LoVo (cell line): ENCODE measurements at places on chromosomes 11 and 22.

DNA sequence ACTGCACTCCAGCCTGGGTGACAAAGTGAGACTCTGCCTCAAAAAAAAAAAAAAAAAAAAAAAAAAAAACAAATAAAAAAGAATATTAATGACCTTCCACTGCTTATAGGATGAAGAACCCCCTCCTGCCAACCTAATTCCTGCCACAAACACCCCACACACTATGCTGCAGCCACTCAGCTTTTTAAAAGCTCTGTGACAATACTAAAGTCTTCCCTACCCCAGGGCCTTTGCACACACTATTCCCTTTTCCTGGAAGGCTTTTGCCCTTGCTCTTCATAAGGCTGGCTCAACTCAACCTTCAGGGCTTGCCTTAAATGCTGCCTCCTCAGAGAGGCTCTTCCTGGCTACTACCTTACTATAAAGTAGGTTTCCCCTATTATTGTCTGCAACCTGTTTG lies 10.8 kb upstream of the KCNJ11 start:
- DNase-seq: no peak

- no peak for DNase-seq
Measured at GRCh38 chr11:2306452-2306823, 4.6 kb downstream of the TSPAN32 start.

DNA sequence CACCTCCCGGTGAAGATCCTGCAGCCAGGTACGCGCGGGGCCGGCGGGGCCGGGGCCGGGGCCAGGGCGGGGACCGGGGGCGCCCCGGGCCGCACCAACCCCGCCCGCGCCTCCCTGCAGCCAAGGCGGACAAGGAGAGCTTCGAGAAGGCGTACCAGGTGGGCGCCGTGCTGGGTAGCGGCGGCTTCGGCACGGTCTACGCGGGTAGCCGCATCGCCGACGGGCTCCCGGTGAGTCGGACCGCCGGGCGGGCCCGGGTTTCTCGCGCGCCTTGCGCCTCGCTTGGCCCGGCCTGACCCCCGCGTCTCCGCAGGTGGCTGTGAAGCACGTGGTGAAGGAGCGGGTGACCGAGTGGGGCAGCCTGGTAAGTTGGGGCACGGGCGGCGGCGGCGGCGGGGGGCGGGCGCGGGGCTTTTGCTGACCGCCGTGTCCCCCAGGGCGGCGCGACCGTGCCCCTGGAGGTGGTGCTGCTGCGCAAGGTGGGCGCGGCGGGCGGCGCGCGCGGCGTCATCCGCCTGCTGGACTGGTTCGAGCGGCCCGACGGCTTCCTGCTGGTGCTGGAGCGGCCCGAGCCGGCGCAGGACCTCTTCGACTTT lies 531 bp downstream of the PIM3 start:
- no peak for DNase-seq

DNA sequence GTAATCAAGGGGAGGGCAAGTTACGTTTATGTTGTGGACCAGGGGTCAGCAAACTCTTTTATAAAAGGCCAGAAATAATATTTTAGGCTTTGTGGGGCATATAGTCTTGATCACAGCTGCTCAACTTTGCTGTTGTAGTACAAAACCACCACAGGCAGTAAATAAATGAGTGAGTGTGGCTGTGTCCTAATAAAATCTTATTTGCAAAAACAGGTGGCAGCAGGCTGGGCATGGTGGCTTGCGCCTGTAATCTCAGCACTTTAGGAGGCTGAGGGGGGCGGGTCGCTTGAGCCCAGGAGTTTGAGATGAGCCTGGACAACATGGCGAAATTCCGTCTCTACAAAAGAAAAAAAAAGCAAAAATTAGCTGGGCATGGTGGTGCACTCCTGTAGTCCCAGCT lies 57.9 kb upstream of the NUP160 start:
- no peak for DNase-seq

GRCh38 chr11:76380159-76380976 lies 564 bp downstream of the THAP12 start:
- peak; percentile 14 for DNase-seq

GRCh38 chr11:59776210-59777066 lies 21.3 kb downstream of the STX3 start:
- DNase-seq: peak; percentile 95

- DNase-seq: no peak
Measured at GRCh38 chr22:35175392-35175791, 81.9 kb upstream of the HMGXB4 start.

DNA sequence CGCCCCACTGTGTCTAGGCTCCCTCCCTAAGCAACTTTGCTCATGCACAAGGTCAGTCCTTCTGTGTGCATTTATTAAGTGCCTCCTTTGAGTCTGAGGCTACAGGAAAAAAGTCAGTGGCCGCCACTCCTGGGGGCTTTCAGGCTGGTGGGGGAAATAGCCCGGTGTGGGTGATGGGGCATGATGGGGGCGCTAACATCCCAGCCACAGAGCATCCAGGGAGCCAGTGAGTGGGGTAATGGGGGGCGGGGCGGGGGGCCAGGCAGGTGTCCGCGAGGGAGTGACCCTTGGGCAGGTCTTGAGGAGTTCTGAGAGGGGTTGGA lies 9.9 kb upstream of the EHD1 start:
- no peak for DNase-seq

GRCh38 chr22:22113701-22114100 lies 130.9 kb upstream of the VPREB1 start:
- no peak for DNase-seq
